ENCODE measurements at places on chromosomes 16 and 17. TPM values are rescaled to one million over a fixed set of nuclear protein-coding genes. Genes with fewer than 3 reads are reported as not detected.
A peak's percentile ranks its signal among the peaks of the same experiment; 100 is the strongest.

GRCh38 chr17:80453126-80453997, 23.0 kb downstream of the NPTX1 start:
- no peak for DNase-seq

- DNase-seq = no peak
Measured at GRCh38 chr17:42174126-42174783, 6.7 kb downstream of the KCNH4 start.

GRCh38 chr17:17111401-17112393, 69.4 kb downstream of the MPRIP start:
- no peak for DNase-seq

GRCh38 chr17:56739376-56739775, 94.3 kb downstream of the C17orf67 start:
- no peak for DNase-seq

GRCh38 chr17:64471440-64471839, 22.5 kb downstream of the MILR1 start:
- DNase-seq = no peak

GRCh38 chr17:7219812-7220592, at the start of the genes ACADVL and DLG4:
Gene ACADVL, plus strand, starts transcription at chr17:7219938. Its CDS starts 47 bp downstream, at chr17:7219985.
Gene DLG4, minus strand, starts transcription at chr17:7219836.
- DNase-seq = peak; percentile 86

DNA sequence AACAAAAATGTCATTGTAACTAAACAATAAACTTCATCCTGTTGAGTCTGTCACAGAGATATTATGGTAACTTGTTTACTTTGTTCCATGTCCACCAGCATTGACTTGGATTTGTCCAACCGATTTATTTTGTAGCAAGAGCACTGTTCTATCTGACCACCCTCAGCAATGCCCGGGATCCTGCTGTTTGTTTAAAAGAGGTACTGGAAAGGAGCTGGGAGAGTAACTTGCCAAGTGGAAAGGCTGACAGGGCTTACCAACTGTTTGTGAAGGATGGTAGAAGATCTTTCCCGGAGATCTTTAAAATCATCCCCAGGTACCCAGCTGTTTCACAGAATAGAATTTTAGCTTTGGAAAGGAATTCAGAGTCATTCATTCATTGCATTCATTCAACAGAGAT, 59.1 kb upstream of the BCAR1 start:
- DNase-seq = no peak

DNA sequence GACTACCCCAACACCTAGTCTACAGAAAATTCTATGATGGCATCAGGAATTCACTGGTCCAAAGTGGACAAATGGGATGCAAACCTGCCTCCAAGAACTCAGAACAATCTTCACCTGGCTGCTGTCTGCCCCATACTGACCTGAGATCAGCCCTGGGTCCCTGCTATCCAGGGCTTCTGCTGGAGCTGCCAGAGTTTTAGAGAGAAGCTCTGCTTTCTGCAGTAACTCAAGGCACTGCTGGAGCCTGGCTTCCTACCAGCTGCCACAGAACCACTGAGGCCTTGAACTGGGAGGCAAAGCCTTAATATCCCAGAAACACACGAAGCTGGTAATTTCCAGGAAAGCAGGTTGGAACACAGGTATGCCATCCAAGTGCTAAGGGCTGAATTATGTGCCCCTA, 7.5 kb downstream of the TMEM170A start:
- no peak for DNase-seq

DNA sequence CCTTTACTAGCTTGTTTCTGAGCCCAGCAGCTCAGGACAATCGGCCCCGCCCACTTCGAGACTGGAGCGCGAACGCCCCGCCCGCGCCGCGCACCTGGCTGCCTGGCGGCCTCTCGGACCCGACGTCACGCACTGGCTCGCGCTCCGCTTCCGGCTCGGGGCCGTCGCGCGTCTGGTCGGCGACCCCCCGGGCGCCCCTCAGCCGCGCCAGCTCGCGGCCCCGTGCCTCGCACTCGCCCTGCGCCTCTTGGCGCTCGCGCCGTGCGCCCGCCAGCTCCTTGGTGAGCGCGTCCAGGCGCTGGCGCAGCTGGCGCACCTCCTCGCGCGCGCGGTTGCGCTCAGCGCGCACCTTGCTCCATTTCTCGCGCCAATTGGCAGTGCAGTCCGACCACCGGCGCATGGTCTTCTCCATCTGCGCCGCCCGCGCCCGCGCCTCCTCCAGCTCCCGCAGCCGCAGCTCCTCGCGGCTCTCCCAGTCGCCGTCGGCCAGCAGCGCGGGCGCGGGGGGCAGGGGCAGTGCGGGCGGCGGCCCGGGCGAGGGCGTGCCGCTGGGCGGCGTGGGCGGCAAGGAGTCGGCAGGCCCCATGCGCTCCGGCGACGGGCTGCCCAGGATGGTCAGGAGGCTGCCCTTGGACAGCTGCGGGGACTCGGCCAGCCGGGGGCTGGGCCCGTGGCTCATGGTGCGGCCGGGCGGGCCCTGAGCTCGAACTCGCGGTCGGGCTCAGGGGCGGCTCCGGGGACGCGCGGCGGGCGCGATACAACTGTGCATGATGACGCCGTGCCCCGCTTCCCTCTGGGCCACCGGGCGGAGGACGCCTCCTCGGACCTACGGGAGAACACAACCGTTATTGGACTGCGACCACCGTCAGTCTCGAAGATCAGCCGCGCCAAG, 7.6 kb downstream of the CCDC102A start:
- DNase-seq = peak; percentile 77

GRCh38 chr16:68972720-68973119, 129.4 kb downstream of the TANGO6 start:
- peak; percentile 54 for DNase-seq

DNA sequence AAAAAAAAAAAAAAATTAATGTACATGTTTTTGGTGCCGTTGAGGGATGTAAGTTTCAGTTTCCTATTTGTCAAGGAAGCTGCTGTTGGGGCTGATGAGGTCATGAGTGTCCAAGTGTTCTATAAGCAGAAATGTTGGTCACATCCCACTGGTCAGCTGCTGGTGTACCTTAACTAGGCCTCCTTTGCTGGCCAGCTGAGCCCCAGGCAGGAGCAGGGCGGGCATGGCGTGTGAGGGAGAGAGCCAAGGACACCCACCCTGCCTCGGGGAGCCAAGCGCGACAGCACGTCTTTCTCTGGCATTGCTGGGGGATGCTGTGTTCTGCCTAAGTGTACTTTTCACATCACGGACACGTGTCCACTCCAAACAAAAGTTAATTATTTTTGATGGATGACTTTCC, 108.1 kb upstream of the CDC42EP4 start:
- DNase-seq = no peak

DNA sequence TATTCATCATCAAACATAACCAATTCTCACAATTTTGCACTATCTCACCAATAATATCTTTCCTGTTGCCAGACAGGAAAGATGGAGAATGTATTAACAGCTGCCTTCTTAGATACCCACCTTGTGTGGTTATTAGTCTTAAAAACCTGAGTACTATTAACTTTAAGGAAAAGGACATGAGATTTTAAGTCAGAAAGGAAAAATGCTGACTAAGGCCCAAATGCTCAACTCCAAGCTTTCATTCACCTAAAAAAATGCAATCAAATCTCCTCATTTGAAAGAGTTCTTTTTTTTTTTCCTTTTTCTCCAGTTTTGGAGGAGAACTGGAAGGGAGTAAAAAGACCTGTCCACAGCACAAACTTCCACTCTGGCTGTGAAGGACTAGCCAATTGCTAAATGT, 61.3 kb upstream of the PHOSPHO1 start:
- no peak for DNase-seq

DNA sequence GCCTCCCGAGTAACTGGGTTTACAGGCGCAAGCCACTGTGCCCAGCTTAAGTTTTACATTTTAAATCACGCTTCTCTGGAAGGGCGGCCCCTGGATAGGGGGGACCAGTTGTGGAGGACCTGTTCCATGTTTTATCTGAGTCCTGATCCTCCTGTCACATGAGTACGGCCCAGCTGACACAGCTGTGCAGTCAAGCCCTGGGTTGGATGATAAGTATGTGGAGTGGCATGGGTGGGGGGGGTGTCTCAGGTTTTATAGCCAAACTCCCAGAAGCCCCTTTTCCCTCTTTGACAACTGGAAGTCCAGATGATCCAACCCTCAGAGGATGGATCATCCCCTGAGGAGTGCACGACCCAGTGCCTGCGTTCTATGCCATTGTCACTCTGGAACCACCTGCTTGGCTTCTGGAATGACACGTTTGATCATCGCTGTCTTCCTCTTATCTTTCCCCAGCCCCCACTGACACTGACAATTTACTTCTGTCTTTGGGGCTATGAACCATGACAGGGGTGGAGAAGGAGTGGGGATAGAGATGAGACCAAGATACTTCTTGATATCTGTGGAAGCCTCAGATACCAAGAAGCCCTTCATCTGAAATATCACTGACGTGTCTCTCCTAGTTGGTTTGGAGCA, 191.2 kb downstream of the MSI2 start:
- DNase-seq = no peak

- DNase-seq = no peak
Measured at GRCh38 chr16:76882105-76882504, 308.9 kb upstream of the MON1B start.

DNA sequence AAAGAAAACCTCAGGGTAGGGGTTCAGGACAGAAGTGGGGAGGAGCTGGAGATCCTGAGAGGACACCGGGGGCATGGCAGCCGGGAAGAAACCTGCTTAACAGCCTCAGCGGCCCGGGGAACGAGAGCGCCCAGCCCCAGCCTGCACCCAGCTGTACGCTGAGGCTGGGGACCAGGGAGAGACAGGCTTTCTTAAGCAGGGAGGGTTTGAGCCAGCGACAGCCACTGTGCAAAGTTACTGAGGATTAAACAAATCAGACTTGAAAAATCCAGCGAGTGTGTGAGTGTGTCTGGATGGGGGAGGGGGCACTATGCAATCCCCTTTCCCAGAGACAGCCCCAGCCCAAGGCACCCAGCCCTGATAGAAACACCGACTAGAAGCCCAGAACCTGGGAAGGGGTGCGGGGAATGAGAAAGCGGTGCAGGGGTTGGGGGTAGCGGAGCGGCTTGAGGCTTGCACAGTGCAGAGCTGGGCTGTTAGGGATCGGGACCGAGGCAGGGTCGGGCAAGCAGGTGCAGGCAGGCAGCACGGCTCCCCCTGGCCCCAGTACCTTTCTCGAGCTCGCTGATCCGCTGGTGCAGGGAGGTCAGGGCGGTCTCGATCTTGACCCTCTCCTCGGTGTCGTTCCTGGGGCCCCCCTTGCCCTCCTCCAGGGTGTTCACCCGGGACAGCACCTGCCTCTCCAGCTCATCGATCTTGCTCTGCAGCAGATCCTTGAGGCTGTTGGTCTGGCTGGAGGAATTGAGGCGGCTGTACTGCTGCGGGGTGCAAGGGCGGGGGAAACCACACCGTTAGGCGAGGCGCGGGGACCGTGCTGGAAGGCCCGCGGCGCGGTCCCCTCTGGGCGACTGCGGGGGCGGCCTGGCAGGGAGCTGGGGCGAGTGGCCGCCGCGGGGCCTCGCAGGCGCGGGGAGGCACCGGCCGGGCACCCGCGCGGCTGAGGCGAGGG, 1.2 kb downstream of the NPTX1 start:
- DNase-seq = no peak

GRCh38 chr17:32111141-32111771, 31.0 kb upstream of the RHOT1 start:
- DNase-seq = peak; percentile 38

GRCh38 chr16:10675216-10675615, 19.5 kb downstream of the TEKT5 start:
- no peak for DNase-seq

DNA sequence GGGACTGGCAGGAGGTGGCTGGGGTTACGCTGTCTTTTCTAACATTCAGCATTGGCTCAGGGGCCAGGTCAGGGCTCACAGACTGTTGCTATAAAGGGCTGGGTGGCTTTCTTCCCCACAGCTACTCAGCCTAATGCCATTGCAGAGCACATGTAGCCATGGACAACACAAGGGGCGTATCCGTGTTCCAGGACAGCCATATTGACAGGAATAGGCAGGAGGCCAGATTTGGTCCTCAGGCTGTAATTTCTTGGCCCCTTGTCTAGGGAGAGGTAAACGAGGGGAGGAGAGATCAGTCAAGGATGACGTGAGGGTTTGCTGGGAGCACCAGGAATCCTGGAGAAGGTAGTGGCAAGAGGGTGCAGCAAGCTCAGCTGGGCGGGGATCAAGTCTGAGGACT, 21.2 kb upstream of the MYO15B start:
- DNase-seq = no peak

- no peak for DNase-seq
Measured at GRCh38 chr17:8892338-8892690, 24.8 kb upstream of the PIK3R6 start.

DNA sequence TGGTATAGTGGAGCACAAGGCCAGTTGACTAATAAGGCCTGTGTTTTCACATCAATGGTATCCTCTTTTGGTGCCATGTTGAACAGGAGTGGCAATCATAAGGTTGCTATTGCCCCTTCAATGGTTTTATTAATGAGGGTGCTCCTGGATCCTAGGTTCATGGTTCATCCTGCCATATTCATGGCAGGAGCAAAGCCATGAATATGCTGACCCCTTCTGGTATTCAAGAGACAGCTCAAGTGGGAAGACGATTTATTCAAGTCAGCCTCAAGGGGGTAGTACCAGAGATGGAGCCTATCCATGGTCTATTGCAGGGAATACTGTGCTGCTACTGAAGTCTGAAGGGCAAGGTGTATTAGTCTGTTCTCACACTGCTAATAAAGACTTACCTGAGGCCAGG, 2.6 kb downstream of the ABCA9 start:
- DNase-seq = no peak

- DNase-seq = no peak
Measured at GRCh38 chr16:25568991-25569390, 122.8 kb upstream of the HS3ST4 start.

GRCh38 chr16:69219279-69219678, 32.3 kb downstream of the SNTB2 start:
- no peak for DNase-seq

- DNase-seq = peak; percentile 53
Measured at GRCh38 chr17:3738562-3739295, 15.0 kb downstream of the HASPIN start.

- DNase-seq = no peak
Measured at GRCh38 chr16:70574595-70575271, 51.1 kb downstream of the SF3B3 start.

- no peak for DNase-seq
Measured at GRCh38 chr17:28573040-28573380, 1.7 kb upstream of the PIGS start.

DNA sequence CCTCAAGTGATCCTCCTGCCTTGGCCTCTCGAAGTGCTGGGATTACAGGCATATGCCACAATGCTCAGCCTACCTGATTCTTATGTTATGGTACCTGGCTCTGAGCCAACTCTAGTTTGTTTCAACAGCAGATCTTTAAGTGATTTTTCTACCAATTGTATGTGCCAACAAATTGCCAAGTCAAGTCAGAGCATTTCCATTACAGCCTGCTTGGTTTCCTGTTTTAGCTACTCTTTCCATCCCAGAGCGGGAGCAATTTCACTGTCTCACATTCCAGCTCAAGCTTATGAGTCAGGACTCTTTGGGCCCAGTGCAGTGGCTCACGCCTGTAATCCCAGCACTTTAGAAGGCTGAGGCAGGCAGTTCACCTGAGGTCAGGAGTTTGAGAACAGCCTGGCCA, 30.8 kb upstream of the RBBP6 start:
- DNase-seq = no peak

The VMO1 gene
- polyA plus RNA-seq = 2.1 TPM

The ICAM2 gene
- polyA plus RNA-seq = 15.1 TPM

The FOXN1 gene
- 0.04 TPM for polyA plus RNA-seq

The KRT32 gene
- polyA plus RNA-seq = not detected

The CD79B gene
- polyA plus RNA-seq = 1.2 TPM

The SDK2 gene
- 0.94 TPM for polyA plus RNA-seq

The KRTAP4-1 gene
- polyA plus RNA-seq = not detected

The SLC7A6OS gene
- polyA plus RNA-seq = 19.9 TPM

The CRYBA1 gene
- not detected for polyA plus RNA-seq

The SLC16A13 gene
- polyA plus RNA-seq = 16.9 TPM

The LAT gene
- polyA plus RNA-seq = 13.2 TPM

The FAM234A gene
- 63.4 TPM for polyA plus RNA-seq

The ARHGDIG gene
- 4.5 TPM for polyA plus RNA-seq

The CLEC18B gene
- 2.8 TPM for polyA plus RNA-seq
